Activated CD4-positive, alpha-beta memory T cell treated with anti-CD3 and anti-CD28 coated beads, Interleukin-2, amount 10 ng/mL, durations not matched to agents 7 days and 5 days (primary cell): ENCODE measurements at places on chromosomes 7 and 10.
A peak's percentile ranks its signal among the peaks of the same experiment; 100 is the strongest.

GRCh38 chr7:18829858-18830285 is 287.6 kb downstream of the TWIST1 start:
- no peaks in the 10 kb centered on the region for H3K36me3 ChIP-seq
- no peaks in the 10 kb centered on the region for H3K4me1 ChIP-seq
- no peak overlapping the region for H3K4me3 ChIP-seq
- DNase-seq, result no peak
- no peak overlapping the region for H3K27ac ChIP-seq

GRCh38 chr10:114541081-114541796 is 116.8 kb downstream of the ABLIM1 start:
- H3K27ac ChIP-seq, result peak overlapping the region; percentile 98
- DNase-seq, result peak; percentile 83
- H3K4me3 ChIP-seq, result peak overlapping the region; percentile 52
- H3K4me1 ChIP-seq, result peaks cover 91% of the 10 kb centered on the region
- H3K27me3 ChIP-seq, result no peaks in the 10 kb centered on the region
- peaks cover 4% of the 10 kb centered on the region for H3K36me3 ChIP-seq

- no peak for DNase-seq
- H3K36me3 ChIP-seq, result no peaks in the 10 kb centered on the region
- peaks cover 13% of the 10 kb centered on the region for H3K4me1 ChIP-seq
- no peak overlapping the region for H3K4me3 ChIP-seq
- H3K27me3 ChIP-seq, result no peaks in the 10 kb centered on the region
Observed at GRCh38 chr7:33262476-33262875, 133.1 kb downstream of the BBS9 start.

DNA sequence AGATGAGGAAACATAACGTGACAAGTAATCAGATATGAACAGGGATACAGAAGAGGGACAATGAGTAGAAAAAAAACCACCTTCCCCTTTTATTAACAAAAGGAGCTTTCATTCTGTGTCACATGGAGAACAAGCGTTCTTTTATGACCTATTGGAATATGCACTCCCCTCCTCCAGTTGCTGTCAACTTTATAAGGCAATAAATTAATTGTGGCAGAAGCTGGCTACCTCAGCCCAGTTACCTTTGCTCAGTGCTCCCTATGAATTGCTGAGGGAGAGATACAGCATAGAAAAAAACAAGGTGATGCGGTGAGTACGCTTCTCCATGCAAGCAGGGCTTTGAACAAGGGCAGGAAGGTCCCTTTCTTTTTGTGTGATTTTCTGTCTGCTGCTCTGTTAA is at the start of gene MGAM2:
Gene MGAM2, plus strand, starts transcription at position 220 of the 400 bp plus-strand sequence. CDS start 5,156 bp downstream, outside the sequence.
- no peaks in the 10 kb centered on the region for H3K4me1 ChIP-seq
- H3K36me3 ChIP-seq, result no peaks in the 10 kb centered on the region
- H3K4me3 ChIP-seq, result no peak within 1 kb of the TSS
- no peak for DNase-seq

- H3K4me3 ChIP-seq, result peak within 1 kb of the TSS; percentile 96
- H3K4me1 ChIP-seq, result peaks cover 45% of the 10 kb centered on the region
- peak within 1 kb of the TSS; percentile 80 for H3K27ac ChIP-seq
- H3K27me3 ChIP-seq, result peaks cover 14% of the 10 kb centered on the region
Observed at GRCh38 chr10:94362360-94363250, at the start of gene NOC3L. Gene NOC3L, minus strand, starts transcription at chr10:94362939. Its CDS starts 101 bp downstream, at chr10:94362838.

GRCh38 chr10:69497231-69497561 is 45.9 kb downstream of the TSPAN15 start:
- no peaks in the 10 kb centered on the region for H3K27me3 ChIP-seq
- H3K4me1 ChIP-seq, result peaks cover 18% of the 10 kb centered on the region
- H3K27ac ChIP-seq, result peak overlapping the region; percentile 28
- H3K36me3 ChIP-seq, result no peaks in the 10 kb centered on the region
- no peak for DNase-seq
- no peak overlapping the region for H3K4me3 ChIP-seq

DNA sequence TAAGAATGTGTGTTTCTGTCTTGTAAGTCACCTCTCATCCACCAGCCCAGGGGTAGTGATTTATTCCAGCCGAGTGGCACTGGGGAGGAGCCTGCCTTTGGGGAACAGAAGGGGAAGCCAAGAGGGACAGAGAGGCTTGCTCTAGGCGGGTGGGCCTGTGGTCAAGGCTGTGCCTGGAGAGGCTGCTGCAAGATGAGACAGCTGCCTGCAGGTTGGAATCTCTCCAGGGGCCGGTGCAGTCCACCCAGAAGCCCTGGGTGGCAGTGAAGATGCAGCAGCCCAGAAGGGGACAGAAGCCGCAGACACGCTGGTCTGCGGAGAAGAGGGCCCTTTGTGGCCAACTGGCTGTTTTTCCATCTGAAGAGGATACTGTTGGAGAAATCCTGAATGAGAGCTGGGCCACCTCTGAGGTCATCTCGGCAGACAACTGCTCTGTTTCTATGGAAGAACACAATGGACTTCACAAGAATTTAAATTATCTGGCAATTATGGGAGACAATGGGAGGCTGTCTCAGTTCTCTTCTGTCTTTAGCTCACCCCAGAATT is 175.7 kb downstream of the GFRA1 start:
- H3K36me3 ChIP-seq, result no peaks in the 10 kb centered on the region
- no peak overlapping the region for H3K4me3 ChIP-seq
- H3K27ac ChIP-seq, result no peak overlapping the region
- no peaks in the 10 kb centered on the region for H3K4me1 ChIP-seq

- H3K27me3 ChIP-seq, result no peaks in the 10 kb centered on the region
- no peaks in the 10 kb centered on the region for H3K4me1 ChIP-seq
- H3K27ac ChIP-seq, result no peak overlapping the region
- no peak overlapping the region for H3K4me3 ChIP-seq
- no peaks in the 10 kb centered on the region for H3K36me3 ChIP-seq
- DNase-seq, result no peak
Observed at GRCh38 chr7:40802497-40802896, 667.7 kb downstream of the SUGCT start.

DNA sequence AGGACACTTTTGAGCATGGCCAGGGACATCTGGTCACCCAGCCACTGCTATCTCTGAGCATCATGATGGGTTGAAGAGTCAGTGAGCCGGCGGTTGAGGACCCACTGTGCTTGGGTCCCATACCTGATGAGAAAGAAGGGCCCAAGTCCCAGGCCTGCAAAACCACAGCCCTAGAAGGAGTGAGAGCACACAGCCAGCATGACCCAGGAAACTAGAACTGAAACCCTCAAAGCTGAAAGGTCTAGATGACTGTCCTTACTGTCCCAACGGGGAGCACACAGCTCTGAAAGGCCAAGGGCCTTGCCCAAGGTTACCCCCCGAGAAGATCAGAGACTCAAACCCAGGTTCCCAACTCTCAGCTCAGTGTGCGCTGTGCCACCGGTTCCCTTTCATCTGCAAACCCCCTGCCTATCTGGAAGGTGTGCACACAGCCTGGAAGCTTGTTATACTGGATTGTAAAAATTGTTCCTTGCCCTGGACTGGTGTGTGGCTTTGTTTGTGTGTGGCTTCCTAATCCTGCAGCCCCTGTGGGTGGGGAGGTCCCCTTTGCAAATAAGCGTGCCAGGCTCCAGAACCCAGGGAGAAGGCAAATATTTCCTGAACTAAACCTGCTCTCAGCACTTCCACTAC is 22.6 kb upstream of the PSAP start:
- H3K27ac ChIP-seq, result no peak overlapping the region
- H3K4me3 ChIP-seq, result no peak overlapping the region
- H3K27me3 ChIP-seq, result peaks cover 4% of the 10 kb centered on the region
- DNase-seq, result no peak
